ENCODE measurements at places on chromosomes 4 and X.
A peak's percentile ranks its signal among the peaks of the same experiment; 100 is the strongest.

DNA sequence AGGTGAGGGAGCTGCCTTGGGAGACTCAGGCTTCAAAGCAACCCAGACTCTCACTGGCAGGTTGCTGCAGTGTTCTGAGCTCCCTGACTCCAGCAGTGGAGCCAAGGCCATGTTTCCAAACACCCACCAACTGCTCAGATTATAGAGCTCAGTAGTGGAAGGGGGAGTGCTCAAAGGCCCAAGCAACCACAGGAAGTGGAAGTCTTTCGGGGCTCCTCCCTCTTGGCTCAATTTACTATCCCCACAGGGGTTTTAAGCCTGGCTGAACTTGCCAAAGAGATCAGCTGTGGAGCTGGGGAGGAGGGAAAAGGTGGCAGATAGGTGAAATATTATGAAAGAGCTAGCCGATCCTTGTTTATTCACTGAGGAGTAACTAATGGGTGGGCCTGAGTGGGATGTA lies 82.5 kb downstream of the HPRT1 start:
- DNase-seq, result no peak

GRCh38 chr4:1405636-1406393 lies 427 bp downstream of the NKX1-1 start:
- DNase-seq, result peak; percentile 5

DNA sequence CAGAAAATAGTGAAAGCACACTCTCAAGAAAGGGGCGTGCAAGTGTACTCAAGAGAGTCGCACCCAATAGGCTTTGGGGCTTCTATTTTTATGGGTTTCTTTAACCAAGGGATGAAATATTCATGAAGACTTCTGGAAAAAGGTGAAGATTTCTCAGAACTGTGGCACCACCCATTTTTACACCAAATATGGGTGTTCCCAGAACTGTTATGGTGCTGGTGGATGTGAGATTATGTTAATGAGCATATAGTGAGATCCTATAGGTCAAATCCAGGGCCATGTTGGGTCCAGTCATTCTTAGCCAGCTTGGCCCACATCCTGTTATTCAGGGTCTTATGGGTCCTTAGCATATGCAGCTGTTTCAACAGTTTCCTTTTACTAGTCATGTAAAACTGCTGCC lies 61.0 kb upstream of the SMIM10 start:
- no peak for DNase-seq

DNA sequence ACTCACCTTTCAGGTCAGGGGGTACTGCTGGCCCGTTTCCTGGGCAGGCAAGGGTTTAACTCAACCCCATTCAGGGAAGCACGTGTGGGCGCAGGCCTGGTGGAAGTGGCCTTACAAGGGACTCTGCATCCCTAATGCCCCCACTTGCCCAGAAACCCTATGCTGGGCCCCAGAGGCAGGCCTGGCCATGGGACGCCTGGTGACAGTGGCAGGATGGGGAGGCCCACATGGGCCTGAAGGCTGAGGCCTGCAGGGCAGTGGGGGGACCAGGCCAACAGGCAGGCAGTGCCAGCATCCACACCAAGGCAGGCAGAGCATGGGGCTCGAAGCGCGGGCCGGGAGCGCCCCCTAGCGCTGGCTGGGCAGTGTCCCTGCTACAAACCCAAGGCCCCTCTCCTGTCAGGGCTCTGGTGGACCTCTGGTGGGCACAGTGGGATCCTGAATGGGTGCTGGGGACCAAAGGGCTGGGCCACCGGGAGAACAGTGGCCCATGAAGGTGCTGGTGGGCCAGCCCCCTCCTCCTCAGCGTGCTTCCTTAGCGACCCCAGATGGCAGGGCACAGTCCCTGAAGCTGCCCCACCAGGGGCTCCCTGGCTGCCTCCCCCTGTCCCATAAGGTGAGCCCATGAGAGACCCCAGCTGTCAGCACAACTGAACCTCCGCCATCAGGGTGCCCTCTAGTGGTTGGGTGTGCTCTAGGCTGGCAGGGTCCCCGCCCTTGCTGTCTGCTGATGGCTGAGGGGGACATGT lies 16.8 kb downstream of the FGFR3 start:
- DNase-seq, result peak; percentile 70

GRCh38 chrX:116490104-116490503 lies 27.3 kb upstream of the CT83 start:
- DNase-seq, result no peak

DNA sequence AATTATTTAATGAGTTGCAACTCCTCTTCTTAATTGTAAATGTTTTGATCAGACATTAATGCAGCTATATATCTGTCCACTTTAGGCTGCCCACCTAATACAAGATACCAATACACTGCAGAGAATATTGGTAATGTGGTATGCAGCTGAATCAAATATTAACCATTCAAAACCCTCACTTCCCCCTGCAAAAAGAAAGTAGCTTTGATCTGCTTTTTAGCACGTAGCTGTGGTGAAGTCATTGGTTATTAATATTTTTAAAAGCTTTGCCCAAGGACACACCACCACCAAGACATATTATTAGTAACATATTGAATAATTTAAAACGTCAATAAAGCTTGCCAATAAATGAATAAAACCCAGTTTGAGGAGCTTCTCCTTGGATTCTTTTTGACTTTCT lies 28.6 kb upstream of the CYP2U1 start:
- DNase-seq, result no peak

DNA sequence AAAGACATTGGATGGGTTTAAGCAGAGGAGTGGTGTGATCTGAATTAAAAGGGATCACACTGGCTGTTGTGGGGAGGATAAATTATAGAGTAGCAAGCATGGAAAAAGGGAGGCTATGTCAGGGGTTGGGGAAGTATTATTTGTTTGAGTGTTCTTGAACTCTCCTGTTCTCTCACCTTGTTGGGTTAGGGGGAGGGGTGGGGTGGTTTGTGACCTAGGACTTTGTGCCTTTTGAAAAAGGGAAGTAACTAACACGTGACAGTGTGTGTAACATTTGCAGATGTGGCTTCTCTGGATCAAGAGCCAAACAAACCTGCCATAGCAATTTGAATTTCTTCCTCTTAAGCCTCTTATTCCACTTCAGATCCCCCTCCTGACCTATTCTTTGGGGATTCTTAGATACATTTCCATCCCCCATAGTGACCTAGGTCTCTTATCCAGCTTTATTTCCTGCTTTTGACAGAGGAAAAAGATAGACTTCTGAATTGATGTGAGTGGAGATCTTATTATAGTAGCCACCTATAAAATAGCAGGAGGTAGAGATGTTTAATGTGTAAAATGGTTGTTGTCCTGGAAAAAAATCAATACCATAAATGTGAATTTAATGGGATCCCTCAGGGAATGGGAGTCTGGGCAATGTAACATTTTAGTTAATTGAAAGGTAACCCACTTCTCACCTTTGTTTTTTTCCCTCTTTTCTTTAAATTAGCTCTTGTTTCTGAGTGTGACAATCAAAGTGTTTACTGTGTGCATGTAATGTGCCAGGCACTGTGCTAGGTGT lies 120.4 kb downstream of the CT47B1 start:
- DNase-seq, result no peak

DNA sequence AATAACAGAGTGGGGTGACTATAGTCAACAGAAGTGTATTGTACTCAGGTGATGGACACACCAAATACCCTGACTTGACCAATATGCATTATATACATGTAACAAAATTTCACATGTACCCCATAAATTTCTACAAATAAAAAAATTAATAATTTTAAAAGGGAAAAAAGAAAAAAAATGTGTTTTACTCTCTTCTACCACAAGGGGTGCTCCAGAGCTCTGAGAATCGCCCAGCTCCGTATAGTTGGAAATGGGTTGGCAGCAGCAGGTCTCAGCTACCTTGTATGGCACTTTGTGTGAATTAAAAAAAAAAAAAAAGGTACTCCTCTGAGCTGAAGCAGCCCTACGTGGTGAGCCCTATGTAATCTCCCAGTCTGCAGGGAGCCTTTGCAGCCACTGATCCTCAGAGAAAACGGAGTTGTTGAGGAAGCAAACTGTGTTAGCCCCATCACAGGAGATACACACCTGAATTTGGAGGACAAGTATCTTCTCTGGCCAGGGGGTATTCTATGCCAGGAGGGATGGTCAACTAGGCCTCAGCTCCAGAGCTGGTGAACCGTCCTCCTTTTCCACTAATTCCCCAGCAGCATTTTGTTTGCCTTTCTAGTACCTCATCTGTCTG lies 17.2 kb upstream of the POLA1 start:
- no peak for DNase-seq

DNA sequence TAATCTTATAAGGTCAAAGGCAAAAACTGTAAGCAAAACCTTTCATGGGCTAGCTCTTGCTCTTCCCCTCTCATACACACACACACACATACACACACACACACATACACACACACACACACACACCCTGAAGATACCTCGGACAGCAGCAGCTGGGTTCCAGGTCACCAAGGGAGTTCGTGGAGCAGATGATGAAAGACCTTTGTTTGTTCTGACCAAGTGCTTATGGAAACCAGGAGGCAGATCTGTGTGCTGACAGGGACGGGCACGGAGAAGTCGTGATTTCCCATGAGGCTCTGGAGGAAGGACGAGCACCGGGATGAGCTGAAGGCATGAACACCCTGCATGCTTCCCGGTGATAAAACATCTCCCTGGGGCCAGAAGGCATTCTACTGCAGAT lies 35.4 kb upstream of the CRMP1 start:
- no peak for DNase-seq

DNA sequence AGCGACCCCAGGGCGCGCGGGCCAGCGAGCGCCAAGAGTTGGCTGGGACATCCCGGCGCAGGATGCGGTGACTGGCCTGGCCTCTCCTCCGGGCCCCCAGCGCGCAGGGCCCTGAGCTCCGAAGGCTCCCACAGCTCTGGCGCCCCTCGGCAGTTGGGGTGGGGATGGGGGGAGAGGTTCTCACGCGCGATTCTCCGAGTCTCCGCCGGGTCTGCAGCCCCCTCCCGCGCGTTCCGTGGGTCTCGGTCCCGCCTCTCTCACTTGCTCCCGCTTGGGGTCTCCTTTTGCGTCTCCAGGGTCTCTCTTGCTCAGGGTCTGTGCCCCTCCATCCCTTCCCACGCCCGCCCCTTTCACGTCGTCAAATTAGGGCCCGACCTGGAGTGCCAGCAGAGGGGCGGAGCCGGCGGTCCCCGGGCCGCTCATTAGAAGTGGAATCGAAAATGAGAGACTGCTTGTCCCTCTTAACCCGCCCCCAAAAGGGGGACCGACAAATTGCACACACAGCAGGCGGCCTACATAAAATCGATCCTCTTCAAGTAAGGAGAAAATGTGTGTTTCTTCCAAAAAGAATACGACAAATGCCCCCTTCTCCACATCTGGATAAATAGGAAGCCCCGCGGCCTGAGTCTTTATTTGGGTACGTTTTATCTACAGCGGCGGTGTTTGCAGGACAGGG lies 877 bp upstream of the NKX1-1 start:
- no peak for DNase-seq

GRCh38 chr4:2879026-2879425 lies 35.4 kb downstream of the ADD1 start:
- DNase-seq, result no peak

Measured in T-helper 1 cell (primary cell).